LHCN-M2 (cell line): ENCODE measurements at places on chromosomes 2 and 18. TPM values are rescaled to one million over a fixed set of nuclear protein-coding genes. Genes with fewer than 3 reads are reported as not detected.
A peak's percentile ranks its signal among the peaks of the same experiment; 100 is the strongest.

DNA sequence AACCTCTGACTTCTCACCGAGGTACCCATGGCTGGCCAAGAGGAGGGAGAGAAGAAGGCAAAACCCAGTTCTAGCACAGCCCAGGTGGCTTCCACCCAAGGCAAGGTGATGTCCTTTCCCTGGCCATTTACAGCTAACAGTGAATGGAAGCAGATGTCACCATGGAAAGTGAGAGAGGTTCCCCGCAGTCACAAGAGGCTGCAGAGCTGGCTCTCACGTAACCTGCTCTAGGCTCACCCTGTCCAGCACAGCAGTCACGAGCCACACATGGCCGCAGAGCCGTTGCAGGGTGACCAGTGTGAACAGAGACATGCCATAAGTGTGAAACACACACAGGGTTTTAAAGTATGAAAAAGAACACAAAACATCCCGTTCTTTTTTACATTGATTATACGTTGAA, 169.4 kb downstream of the TNS1 start:
- DNase-seq, result no peak

GRCh38 chr2:168300460-168300859, 53.1 kb upstream of the STK39 start:
- DNase-seq, result no peak

DNA sequence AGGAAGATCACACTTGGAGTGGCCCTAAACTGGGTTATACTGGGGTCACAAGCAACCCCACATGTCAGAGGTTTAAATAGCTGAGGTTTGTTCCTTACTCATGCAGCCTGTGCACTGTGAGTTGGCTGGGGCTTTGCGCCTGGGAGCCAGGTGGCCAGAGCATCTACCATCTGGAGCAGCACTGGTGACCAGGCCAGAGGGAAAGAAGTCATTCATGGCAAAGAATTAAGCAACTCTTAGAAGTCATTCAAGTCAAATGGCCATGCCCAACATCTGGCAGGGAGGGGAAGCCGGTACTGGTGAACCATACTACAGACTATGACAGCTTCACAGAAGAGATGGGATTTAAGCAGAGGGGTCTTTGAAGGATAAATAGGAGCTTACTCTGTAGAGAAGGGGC, 90.7 kb downstream of the POLR1A start:
- no peak for DNase-seq

- DNase-seq, result no peak
Observed at GRCh38 chr18:3048121-3048520, 35.2 kb upstream of the LPIN2 start.

DNA sequence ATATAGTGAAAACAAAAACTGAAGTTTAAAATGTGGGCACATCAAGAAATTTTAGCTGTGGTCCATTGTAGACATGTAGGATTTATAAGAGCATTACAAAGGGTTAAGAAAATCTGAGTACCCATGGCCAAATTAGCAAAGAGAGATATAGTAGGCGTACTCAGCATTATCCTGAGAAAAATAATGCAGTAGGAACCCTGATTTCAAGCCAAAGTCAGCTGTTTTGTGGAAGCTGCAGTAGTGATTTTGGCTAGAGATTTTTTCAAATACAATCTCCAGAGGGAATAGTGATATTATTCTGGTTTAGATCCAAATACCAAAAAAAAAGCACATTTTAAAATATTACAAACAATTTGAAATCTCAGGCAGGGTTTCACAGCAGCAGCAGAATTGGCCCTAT, 450.9 kb downstream of the FBXO15 start:
- no peak for DNase-seq

DNA sequence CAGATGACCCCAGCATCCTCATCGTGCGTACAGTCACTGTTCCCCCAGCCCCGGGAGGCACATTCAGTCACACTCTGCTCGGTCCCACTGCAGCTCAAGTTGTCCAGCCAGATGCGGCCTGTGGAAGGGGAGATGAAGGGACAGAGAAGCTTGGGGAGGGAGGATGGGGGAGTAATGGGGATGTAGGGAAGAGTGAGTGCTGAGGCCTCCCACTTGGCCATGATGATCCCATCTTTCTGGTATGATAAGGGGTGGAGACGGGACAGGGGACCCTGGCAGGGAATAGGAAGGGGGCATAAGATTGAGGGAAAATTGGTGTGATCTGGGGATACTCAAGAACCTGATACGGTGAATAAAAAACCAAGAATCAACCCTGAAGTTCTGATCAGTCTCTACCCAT, 3.5 kb downstream of the LOXL3 start:
- no peak for DNase-seq

DNA sequence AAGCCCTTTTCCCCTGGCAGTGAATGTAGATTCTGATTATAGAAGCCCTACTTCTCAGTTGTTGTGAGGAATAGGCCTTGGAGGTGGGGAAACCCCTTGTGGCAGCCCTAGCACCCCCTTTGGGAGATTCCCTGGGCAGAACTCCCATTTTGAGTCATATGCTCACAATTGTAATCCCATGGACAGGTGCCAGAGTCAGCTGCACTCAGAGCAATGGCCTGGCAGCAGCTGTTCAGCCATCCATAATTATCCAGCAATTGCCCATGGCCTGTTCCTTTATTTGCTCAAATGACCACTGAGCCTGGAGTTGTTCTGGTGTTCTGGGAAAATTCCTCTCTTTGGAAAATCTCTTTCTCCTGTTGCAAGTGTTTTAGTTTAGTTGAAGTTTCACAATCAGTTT, 71.7 kb downstream of the PTRHD1 start:
- DNase-seq, result peak; percentile 99

FAM110C gene
- total RNA-seq, result not detected in 2 replicates
